Fibroblast of the aortic adventitia (primary cell): ENCODE measurements at places on chromosomes 3 and 15. TPM values are rescaled to one million over a fixed set of nuclear protein-coding genes. Genes with fewer than 3 reads are reported as not detected.

DNA sequence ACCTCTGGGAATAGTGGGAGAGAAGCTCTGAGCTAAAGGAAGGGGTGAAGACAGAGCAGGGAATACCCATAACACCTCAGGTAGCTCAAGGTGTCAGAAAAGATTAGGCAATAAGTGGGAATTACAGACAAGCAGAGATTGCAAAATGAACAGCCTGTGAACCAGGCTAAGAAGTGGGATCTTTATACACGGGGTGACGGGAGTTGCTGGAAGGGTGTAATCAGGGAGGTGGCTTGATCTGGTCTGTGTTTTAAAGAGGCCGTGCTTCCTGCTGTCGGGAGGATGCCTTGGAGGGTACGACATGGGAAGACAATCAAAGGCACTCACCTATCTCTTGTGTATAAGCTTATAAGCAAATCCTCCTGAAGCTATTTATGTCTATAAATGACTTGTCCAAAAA lies 216.3 kb downstream of the CLSTN2 start:
- DNase-seq: no peak

DNA sequence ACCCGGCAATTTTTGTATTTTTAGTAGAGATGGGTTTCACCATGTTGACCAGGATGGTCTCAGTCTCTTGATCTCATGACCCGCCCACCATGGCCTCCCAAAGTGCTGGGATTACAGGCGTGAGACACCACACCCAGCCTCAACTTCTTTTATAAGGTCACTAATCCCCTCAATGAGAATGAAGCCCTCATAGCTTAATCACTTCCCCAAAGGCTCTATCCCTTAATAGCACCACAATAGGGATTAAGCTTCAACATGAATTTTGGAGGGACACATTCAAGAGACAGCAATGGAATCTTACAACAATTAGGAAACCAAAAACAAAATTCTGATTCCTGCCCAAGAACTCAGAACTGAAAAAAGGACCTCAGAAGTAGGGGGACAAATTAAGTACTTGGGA lies 126.8 kb downstream of the ATP1B3 start:
- no peak for DNase-seq

DNA sequence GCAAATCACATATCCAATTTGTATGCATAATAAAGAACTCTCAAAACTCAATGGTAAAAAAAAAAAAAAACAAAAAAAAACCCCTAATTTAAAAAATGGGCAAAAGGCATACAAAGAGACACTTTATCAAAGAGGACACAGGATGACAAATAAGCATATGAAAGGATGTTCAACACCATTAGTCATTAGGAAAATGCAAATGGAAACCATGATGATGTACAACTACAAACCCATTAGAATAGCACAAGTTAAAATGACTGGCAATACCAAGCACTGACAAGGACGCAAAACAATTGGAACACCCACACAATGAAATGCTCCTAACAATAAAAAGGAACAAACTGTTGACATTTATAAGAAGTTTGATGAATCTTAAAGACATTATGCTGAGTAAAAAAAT lies 63.4 kb upstream of the ADAMTS17 start:
- DNase-seq: no peak

Gene COMMD4
- 54.1 and 66.8 TPM in 2 replicates for total RNA-seq

Gene CP
- 1.2 TPM in 1 of 2 replicates, not detected in the other for total RNA-seq

DNA sequence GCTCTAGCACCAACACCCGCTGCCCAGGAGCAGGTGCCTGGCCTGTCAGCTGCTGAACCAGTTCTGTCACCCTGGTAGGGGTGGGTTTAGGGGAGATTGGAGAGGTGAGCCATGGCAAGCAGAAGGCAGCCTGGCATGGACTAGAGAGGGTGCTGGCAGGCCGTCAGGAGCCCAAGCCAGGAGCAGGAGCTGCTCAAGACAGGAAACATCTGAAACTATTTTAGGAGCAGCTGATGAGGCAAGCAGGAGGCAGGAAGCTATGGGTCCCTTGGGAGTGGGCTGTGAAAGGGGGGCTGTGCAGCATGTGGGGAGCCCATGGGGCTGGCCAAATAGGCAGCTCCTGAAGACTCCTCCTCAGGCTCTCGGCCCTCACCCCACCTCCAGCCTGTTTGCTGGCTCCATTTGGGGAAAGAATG lies 2.3 kb downstream of the INKA1 start:
- peak; percentile 95 for DNase-seq

GRCh38 chr3:141441381-141442364 lies 45.2 kb upstream of the RASA2 start:
- peak; percentile 95 for DNase-seq

Gene GOLGA8Q
- 1.1 TPM in 1 of 2 replicates, not detected in the other for total RNA-seq

- peak; percentile 27 for DNase-seq
Observed at GRCh38 chr3:140206196-140207040, 271.4 kb downstream of the CLSTN2 start.

- DNase-seq: no peak
Observed at GRCh38 chr3:111899966-111900365, 40.9 kb downstream of the PHLDB2 start.

- DNase-seq: peak; percentile 77
Observed at GRCh38 chr15:85403745-85404144, 23.3 kb downstream of the AKAP13 start.

DNA sequence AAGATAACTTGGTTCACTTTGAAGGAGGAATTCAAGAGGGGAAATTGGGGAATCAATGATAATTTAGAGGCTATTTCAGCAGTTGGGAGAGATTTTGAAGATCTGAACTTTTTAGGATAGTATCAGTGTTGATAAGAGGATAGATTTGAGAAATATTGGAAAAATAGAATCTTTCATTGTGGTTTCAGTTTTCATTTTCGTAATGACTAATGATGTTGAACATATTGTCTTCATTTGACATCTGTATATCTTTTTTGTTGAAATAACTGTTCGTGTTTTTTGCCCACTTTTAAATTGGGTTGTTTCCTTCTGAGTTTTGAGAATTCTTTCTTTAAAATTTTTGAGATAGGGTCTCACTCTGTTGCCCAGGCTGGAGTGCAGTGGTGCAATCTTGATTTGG lies 21.1 kb downstream of the ECT2 start:
- DNase-seq: no peak

- no peak for DNase-seq
Observed at GRCh38 chr3:86967062-86967461, 23.9 kb downstream of the VGLL3 start.

Gene MGLL
- 8.3 and 25.8 TPM in 2 replicates for total RNA-seq

Gene ECE2
- not detected in 2 replicates for total RNA-seq

Gene PEX5L
- 0.27 and 1.7 TPM in 2 replicates for total RNA-seq
